ENCODE measurements at places on chromosomes 2 and 18. TPM values are rescaled to one million over a fixed set of nuclear protein-coding genes. Genes with fewer than 3 reads are reported as not detected.
A peak's percentile ranks its signal among the peaks of the same experiment; 100 is the strongest.

DNA sequence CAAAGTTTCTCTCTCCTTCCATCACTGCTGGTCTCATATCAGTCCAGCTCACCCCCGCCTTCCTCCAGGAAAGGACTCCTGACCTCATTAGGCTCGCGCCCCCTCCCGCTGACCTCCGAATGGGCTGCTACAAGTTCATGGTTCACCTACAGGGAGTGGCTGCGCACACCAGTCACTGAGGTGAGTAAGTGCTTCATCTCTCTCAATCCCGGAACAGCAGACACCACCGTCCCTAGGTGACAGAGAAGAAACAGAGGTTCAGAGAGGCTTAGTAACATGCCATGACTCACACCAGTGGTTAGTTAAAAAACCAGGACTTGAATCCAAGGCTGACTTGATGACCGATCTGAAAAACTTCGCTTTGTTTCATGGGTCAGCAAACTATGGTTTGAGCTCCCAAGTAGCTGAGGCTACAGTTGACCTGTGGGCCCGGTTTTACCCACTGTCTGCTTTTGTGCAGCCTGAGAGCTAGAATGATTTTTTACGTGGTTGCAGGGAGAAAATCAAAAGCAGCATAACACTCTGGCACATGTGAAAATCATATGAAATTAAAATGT lies 42.0 kb downstream of the ZFP36L2 start:
- DNase-seq, result no peak

DNA sequence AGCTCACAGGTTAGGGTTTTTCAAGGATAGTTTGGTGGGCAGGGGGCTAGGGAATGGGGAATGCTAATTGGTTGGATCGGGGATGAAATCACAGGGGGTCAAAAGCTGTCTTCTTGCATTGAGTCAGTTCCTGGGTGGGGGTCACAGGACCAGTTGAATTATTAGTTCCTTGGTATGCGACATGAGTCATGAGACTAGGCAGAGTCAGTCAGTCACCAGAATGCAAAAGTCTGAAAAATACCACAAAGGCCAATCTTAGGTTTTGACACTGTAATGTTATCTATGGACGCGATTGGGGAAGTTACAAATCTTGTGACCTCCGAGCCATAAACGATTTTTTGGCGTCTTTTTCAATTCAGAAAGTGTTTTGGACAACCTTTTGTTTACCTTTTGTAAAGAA lies 101.2 kb downstream of the ZNF519 start:
- DNase-seq, result no peak

DNA sequence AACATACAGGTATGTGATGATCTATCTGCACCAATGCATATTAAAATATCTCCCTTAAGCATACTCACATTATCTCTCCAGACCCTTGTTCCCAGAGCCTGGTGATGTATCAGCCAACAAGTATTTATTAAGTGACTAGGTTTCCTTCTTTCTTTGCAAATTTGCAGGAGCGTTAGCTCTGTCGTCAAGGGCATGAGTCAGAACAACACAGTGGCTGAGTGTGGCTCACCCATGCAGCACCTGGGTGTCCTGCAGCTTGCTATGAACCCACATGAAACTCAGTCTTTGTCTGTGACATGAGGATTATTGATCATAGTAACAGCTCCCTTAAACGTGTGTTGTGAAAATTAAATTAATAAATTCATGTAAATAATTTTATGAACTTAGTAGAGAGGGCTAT lies 96.6 kb downstream of the PIEZO2 start:
- DNase-seq, result no peak

DNA sequence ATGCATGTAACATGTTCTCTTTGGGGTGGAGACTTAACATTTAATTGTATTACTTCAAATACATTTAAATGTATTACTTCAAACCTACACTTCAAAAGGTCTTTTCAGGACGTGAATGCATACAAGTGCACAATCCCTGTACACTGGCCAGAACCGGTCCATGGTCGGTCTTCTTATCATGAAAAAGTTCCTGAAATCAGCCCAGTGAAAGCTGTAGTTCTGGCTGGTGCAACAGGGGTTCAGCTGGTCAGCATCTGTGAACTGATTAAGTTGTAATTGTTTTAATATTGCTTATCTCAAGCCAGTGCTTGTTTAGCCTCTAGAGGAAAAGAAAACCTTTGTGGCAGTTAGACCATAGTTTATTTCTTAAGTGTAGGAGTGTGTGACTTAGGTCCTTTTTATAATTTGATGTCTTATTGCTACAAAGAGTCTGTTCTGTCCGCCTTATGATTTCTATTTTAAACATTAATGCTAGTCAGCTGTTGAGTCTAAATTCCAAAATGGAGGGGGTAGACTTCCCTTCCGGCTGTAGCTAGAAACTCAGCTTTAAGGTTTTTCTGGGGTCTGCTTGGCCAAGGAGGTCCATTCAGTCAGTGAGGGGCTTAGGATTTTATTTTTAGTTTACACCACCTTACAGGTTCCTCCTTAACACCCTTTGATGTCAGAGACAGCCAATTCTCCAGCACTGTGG lies 768 bp upstream of the CYBRD1 start:
- no peak for DNase-seq

GRCh38 chr2:62339413-62339812 lies 143.5 kb downstream of the B3GNT2 start:
- no peak for DNase-seq

DNA sequence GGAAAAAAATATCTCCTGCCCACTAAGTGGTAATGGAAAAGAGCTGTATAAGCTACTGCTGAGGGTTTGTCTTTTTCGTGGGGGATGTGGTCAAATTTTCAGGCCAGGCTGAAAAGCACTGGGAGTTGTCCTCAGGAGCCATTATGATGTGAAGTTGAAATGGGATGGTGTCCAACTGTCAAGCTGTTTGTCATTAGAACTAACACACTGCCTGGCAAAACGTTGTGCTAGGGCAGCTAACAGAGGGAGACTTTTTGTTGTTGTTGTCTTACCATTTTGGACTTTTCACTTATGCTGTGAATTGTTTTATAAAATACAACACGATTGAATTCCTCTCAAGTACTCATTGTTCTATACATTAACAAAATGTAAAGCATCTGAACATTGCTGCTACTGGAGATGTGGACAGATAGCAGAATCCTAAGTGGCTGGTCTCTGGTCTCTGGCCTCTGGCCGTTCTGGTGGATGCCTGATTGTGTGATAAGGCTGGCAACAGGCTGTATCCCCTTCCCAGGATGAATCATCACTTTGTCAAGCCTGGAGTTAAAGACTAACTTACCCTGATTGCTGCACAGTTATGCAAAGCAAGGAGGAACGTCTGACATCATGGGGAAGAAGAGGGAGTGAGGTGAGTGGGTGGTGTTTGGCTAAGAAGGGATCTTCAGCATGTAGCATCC lies 2.3 kb downstream of the MYO1B start:
- no peak for DNase-seq

GRCh38 chr2:226782092-226782713 lies 17.4 kb downstream of the IRS1 start:
- DNase-seq, result no peak

DNA sequence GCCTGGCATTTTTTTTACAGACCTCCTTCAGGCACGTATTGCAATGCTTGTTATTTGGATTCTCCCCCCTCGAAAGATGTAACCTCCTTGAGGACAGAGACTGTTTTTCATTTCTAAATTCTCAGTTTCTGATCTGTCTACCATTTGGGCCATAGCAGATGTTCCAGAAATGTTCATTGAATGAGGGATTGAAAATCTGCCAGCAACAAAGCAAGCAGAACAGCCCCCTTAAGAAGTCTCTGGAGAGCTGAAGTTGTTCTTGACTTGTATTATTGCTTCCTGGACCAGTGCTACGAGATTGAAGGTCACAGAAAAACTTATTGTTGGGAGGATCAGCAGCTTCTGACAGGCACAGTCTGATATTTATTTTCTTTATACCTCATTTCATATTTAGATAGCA lies 355.5 kb downstream of the EPHA4 start:
- DNase-seq, result no peak

GRCh38 chr18:31056296-31056695 lies 13.8 kb upstream of the DSC3 start:
- DNase-seq, result no peak

- no peak for DNase-seq
Measured at GRCh38 chr18:79239631-79240030, 156.1 kb upstream of the NFATC1 start.

- no peak for DNase-seq
Measured at GRCh38 chr2:236637686-236638569, 68.3 kb downstream of the ACKR3 start.

GRCh38 chr18:51168960-51169662 lies 28.4 kb downstream of the MEX3C start:
- no peak for DNase-seq

GRCh38 chr2:23385748-23386338 lies 864 bp downstream of the KLHL29 start:
- no peak for DNase-seq

DNA sequence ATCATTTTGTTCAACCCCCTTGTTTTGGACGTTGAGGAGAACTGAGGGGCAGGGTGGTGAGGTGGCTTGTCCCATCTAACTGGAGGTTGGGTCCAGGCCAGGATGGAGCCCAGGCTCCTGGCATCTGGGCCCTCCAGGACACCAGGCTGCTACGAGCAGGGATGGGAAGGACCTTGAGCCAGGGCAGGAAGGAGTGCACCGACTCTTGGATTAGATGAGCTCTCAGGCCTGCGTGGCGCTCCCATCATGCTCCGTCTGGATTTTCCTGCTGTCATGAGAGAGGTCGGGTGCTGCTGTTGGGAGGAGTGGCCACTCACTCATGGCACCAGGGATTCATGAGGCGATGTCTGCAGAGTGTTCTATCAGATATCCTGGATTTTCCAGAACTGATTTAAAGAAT lies 18.3 kb upstream of the ALLC start:
- DNase-seq, result no peak

GRCh38 chr2:86194751-86195054 lies 559 bp downstream of the IMMT start:
- DNase-seq, result peak; percentile 70

Gene DSC1
- 0.40 TPM for total RNA-seq

Gene DOK6
- not detected for total RNA-seq

Gene GLI2
- 0.05 TPM for total RNA-seq

Gene VPS4B
- 34.0 TPM for total RNA-seq

Gene ACADL
- not detected for total RNA-seq

Gene EGR4
- not detected for total RNA-seq

Gene RFX8
- total RNA-seq, result not detected

Gene C18orf54
- 4.0 TPM for total RNA-seq

Measured in GM12878 (cell line).